GM06990 (cell line): ENCODE measurements at places on chromosomes 6 and 20.

DNA sequence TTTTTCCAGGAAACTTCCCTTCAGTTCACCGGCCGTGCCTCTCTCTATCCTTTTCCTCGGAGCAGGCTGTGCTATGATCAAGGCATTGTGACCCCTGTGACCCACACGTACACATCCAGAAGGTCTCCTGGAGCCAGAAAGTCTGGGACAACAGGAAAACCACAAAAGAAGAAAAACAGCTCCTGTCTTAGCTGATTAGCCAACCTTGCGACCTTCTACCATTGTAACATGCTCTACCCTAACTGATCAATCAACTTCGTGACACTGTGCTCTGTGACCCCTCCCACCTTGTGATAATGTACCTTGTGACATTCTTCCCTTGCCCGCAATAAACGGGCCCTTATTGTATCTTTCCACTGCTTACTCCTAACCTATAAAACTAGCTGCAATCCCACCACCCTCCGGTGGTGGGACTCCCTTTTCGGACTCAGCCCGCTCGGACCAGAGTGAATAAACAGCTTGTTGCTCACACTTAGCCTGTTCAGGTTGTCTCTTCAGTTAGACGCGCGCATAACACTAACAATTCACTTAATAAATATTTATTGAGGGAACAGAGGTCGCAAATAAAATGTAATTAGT, 24.2 kb downstream of the ZNF311 start:
- DNase-seq: peak; percentile 56

DNA sequence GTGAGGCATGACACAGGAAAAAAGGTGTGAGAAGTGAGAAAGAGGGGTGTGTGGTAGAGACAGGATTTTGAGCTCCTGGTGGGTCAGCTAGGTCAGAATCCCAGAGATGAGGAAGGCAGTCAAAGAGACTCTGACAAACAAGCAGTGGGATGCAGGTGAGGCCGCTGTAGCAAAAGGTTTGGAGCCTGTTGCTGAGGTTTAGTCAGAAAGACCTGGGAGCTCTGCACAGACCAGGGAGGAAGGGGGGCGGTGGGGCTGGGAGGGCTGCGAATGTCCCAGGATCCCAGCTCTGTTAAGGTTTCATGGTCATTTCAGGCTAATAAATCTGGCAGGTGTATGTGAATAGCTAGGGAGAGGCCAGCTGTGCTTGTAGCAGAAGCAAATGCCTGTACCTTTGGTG, 373.9 kb upstream of the SYNCRIP start:
- DNase-seq: peak; percentile 13

DNA sequence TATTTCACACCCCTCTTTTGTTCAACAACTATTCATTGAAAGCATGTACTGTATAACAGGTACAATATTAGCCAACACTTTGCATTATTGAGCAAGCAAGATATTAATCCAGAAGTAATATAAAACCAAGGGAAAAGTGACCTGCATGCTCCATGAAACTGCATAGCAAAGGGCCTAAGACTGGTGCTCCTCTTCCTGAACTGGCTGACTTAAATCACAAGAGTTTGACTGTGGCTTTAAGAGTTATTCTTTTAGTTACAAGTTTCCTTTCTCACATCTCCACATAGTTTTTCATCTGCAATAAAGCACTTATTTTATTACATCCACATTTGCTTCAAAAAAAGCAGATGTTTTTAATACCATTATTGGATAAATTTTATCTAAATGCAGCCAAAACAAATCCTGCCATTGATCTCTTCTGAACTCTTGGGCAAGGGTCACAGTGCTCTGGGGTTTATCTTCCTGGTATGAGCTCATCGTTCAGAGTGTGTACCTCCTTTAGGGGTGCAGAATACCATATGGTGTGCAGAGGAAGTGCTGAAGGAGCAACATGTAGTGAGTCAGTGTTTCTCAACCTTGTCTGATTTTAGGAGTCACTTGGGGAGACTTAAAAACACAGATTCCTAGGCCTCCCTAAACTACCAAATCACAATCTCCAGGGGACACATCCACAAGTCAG, 1225.9 kb upstream of the MAP3K7 start:
- DNase-seq: no peak

DNA sequence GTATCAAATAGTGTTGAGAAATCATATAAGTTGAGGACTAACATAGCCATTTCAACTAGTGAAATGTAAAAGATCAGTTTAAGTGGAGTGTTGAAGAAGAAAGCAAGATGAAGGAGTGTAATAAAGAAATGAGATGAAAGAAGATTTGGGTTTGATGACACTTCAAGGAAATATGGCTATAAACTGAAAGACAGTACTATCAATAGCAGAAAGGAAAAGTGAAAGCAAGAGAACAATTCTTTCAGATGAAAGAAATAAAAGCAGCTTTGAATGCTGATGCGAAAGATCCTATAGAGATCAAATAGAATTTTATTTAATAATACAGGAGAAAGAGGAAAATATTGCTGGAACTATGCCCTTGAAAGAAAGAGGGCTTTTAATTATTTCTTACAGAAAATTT, 92.8 kb upstream of the PRSS16 start:
- DNase-seq: no peak

GRCh38 chr6:169832247-169832948, 81.0 kb downstream of the ERMARD start:
- DNase-seq: no peak

- DNase-seq: no peak
Observed at GRCh38 chr20:23065266-23066201, 16.1 kb upstream of the THBD start.

GRCh38 chr20:60078351-60079250, 120.4 kb downstream of the CDH26 start:
- no peak for DNase-seq

DNA sequence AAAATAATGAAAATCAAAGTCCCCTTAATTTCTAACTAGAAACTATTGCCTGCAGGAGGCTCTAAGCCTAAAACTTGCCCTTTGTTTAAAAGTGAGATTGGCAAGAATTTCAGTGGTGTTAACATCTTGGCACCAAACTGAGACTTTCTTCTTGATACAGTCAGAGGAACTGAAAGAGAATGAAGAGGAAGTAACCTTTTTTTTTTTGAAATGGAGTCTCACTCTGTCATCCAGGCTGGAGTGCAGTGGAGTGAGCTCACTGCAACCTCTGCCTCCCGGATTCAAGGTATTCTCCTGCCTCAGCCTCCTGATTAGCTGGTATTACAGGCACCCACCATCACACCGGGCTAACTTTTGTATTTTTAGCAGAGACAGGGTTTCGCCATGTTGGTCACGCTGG, 3.6 kb downstream of the DOP1A start:
- DNase-seq: peak; percentile 59

DNA sequence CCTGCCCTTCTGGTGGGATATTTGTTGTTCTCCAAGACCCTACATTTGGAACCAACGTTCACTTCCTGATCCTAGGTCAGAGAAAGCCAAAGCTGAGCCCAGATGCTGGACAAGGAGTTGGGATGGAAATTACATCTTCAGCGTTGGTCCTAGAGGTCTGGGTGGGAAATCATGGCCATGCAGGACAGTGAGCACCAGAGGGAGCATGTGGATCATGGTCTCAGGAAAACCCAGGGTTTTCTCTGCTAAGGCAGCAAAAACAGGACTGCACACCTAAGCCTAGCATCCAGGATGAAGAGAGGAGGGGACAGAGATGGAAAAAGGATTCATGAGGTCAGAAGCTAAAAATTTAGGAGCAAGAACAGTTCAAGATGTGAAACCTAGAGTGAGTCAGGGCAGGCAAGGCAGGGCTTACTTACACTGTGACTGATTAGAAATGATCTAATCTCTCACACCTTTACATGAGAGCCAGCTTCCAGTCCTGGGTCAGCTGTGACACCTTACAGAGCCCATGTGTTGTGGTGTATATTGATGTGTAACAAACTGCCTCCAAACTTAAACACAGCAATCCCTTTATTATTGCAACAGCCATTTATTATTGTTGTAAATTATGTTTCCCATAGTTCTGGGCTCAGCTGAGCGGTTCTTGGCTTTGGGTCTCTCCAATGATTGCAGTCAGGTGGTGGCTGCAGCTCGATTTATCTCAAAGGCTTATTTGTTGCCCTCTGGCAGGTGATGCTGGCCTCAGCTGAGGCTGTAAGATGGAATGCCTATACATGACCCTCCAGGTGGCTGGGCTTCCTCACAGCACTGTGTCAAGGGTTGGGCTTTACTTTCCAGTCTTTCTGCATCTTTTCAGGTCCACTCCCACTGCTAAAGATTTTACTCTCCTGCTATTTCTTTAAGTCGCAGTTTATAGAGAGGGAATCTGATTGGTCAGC, 6.5 kb downstream of the C20orf202 start:
- DNase-seq: no peak

GRCh38 chr6:46353528-46353927, 137.7 kb downstream of the RCAN2 start:
- no peak for DNase-seq

DNA sequence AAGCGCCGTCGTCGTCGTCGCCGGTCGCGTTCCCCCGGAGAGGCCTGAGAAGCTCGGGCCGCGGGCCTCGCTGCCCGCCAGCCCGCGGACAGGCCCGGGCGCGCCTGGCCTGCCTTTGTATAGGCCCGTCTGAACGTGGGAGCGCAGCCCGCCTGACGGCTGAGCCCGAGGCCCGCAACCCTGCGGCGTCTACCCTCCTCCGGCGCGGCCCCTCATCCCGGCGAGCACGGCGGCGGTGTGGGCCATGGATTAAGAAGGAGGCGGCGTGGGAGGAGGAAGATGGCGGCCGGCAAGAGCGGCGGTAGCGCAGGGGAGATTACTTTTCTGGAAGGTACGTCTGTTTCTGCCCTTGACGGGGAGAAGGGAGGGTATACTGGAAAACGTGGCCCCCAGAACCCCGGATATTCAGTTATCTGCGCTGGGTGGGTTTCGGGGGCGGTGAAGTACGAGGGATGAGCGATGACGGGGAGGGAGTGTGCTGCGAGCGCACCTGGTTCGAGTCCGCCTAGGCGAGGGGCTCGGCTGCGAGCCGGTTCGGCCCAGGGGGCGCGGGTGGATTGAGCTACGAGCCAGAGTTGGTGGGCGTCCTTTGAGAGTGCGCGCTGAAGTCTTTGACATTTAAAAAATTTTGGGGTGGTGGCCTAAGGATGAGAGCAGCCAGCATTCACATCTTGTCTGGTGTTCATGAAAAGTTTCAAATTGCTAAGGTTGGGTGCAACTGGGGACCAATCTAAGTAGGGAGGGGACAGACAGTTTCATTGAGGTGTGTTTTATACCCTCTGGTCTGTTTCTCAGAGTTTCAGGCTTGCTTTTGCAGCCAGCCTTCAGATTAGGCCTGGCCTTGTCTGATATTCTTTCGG, 796 bp downstream of the SENP6 start:
- peak; percentile 77 for DNase-seq

- peak; percentile 32 for DNase-seq
Observed at GRCh38 chr6:79250107-79250514, 15.6 kb upstream of the HMGN3 start.

DNA sequence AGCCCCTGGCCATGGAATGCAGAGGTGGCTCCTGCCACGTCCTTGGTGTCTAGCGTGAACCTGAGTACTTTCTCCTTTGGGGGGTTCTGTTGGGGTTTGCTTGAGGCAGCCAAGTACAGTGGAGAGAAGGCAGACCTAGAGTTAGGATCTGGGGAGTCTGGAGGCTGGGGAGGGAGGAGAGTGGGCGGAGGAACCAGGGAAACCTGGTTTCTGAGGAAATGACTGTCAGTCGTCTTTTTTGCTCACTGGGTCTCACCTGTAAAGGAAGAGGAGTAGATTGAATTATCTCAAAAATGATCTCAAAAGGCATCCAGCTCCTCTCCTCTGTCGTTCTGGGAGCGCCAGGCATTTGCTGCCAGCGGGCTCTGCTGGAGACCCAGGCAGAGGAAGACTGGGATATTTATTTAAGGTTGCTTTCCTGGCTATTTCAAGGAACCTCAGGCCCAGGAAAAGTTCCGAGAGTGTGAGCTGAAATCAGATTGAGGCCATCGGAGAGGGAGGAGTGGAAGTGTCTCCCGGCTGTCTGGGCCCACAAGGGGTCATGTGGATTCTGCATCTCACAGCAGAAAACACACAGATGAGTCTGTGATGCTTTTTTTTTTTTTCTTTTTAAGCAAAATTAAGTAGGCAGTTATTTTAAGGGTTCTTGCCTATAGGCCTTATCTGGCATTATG, 16.1 kb downstream of the EPB41L1 start:
- DNase-seq: no peak

DNA sequence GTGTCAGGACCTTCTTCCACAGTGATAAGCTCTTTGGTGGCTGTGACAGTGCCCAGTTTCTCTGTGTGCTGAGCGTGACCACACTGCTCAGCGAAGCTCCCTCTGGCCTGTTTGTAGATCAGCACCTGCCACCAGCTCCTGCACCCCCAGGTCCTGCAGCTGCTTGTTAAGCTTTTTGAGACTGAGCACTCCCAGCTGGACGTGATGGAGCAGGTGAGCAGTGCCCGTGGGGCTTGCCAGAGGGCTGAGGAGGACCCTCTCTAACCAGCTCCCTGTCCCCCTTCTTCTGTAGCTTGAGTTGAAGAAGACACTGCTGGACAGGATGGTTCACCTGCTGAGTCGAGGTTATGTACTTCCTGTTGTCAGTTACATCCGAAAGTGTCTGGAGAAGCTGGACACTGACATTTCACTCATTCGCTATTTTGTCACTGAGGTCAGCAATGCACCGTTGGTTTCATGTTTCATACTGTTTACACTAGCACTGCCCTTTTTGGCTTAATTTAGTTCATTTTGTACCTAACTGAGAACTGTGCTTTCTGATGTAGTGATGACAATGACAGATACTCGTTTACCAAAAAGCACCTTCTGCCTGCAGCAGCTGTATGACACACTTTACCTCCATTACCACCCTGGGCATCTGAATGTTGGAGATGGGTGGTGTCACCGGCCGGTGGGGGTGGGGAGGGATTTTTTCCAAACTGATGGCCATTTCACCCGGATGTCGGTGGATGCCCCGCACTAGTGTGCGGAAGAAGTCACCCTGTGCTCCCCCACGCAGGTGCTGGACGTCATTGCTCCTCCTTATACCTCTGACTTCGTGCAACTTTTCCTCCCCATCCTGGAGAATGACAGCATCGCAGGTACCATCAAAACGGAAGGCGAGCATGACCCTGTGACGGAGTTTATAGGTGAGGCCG, 12.5 kb downstream of the NELFCD start:
- DNase-seq: no peak

DNA sequence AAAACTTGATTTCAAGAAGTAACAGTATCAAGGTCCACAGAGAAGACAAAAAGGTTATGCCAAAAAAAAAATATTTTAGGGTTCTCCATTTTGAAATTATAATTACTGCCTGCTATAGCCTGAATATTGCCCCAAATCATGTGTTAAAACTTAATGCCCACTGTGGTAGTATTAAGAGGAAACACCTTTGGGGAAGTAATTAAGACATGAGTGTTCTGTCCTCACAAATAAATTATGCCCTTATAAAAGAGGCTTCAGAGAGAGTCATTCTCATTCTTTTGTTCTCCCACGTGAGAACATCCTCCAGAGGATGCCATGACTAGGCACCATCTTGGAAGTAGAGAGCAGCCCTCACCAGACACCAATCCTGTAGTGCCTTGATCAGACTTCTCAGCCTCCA, 66.2 kb downstream of the GMDS start:
- DNase-seq: no peak

- no peak for DNase-seq
Observed at GRCh38 chr20:1310071-1310470, 18.9 kb downstream of the SDCBP2 start.

GRCh38 chr6:92820601-92821000, 598.8 kb downstream of the EPHA7 start:
- DNase-seq: no peak
